ENCODE measurements at places on chromosomes 6 and 20.

DNA sequence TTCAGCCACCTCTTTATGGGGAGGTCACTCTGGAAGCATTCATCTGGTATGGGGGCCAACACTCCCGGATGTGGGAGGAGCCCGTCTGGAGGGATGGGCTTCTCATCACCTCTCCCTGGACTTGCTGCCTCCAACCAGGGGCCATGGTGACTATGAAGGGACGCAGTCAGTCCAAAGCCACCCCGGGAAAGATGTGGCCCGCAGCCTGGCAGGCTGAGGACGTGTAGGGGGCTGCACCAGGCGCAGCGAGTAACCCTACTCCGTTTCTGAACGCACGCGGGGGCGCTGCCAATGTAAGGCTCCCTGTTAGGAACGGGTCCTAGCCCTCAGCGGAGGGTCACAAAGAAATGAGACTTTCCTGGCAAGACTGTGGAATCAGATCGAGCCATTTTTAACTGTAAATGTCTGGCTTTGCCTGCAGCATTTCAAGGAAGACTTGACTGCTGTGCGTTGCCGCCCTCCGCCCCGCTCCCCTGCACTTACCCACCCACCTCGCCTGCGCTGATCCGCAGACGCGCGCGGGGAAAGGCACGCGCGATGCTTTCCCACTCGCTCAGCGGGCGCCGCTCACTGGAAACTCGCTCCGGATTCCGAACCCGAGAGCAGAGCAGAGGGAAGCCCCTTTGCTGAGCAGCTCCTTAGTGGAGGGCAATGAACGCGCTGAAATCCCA is 55.1 kb downstream of the IL20RA start:
- no peak overlapping the region for H3K27ac ChIP-seq
- H3K27me3 ChIP-seq: no peaks in the 10 kb centered on the region
- no peak for DNase-seq
- no peaks in the 10 kb centered on the region for H3K4me1 ChIP-seq
- no peaks in the 10 kb centered on the region for H3K36me3 ChIP-seq
- H3K4me3 ChIP-seq: peak overlapping the region; percentile 53

DNA sequence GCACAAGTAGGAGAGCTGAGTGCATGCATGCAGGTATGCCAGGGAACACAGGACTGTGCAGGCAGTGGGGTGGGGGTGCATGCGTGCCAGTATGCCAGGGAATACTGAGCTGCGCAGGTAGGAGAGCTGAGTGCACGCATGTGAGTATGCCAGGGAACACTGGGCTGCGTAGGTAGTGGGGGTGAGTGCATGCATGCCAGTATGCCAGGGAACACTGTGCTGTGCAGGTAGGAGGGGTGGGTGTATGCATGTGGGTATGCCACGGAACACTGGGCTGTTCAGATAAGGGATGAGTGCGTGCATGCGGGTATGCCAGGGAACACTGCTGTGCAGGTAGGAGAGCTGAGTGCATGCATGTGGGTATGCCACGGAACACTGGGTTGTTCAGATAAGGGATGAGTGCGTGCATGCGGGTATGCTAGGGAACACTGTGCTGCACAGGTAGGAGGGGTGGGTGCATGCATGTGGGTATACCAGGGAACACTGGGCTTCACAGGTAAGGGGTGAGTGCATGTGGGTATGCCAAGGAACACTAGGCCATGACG is 77.4 kb downstream of the LRFN2 start:
- no peak overlapping the region for H3K27ac ChIP-seq
- no peaks in the 10 kb centered on the region for H3K4me1 ChIP-seq
- H3K36me3 ChIP-seq: no peaks in the 10 kb centered on the region
- no peaks in the 10 kb centered on the region for H3K27me3 ChIP-seq
- H3K4me3 ChIP-seq: no peak overlapping the region

DNA sequence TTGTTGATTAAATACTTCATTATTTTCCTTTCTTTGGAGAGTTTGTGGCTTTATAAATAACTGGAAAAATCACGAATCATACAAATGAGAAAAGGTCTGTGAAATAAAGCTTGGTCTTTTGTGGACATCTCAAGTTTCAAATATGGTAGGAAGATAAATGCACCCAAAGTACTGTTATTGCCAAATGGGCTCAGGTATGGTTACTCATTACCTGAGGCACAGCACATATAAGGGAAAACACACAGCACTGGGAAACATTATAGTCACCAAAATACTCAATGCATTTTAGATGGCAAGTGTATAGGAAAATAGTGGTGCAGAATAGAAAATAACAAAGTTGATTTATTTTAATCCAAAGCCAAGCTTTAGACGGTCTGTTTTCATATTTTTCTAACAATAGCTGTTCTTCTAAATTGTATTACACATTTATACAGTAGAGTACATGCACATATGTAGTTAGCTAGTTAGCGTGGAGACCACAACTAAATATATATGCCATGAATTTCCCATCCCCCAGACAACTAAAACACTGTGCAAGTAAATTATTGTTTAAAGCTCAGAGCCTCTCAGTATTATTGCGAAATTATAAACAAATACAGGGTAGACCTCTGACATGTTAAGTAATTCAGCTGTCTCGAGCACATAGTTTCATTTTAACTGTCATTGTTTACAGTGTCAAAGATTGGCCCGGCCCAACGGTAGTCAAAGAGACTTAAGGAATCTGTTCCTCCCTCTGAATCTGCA is 336.0 kb downstream of the SYNE1 start:
- peaks cover 50% of the 10 kb centered on the region for H3K36me3 ChIP-seq
- DNase-seq: no peak
- peak overlapping the region; percentile 34 for H3K4me3 ChIP-seq
- no peaks in the 10 kb centered on the region for H3K27me3 ChIP-seq
- peak overlapping the region; percentile 68 for H3K27ac ChIP-seq

GRCh38 chr6:121810158-121811032 is 374.9 kb downstream of the GJA1 start:
- H3K27ac ChIP-seq: no peak overlapping the region
- DNase-seq: no peak
- no peak overlapping the region for H3K4me3 ChIP-seq
- no peaks in the 10 kb centered on the region for H3K36me3 ChIP-seq
- no peaks in the 10 kb centered on the region for H3K4me1 ChIP-seq

DNA sequence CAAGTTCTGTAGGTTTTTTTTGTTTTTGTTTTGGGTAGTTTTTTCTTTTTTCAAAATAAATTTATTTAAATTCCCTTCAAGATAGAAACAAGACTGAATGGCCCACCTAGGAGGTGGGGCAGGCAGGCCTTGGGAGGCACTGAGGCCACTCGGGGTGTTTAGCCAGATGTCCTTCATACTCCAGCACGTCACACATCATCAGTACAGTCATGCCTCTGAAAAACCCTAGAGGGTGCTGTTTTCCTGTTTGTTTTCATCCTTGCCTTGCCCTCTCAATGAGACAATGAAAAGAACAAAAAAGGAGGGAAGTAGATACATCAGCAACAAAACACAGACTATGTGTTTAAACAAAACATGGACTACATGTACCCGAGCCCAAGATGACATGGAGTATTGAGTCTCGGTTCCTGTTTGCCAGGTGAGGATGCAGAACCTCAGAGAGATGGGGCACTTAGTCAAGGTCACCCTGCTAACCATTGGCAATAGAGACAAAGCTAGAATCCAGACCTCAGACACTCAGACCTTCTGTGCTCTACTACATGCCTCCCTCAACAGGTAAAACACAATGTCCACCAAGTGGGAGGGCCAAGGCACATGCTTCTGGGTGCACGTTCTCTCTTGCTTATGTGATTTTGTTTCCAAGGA is 26.8 kb upstream of the CLIC5 start:
- peaks cover 7% of the 10 kb centered on the region for H3K4me1 ChIP-seq
- no peaks in the 10 kb centered on the region for H3K27me3 ChIP-seq
- DNase-seq: no peak

GRCh38 chr20:23407781-23408464 is 13.4 kb downstream of the NAPB start:
- no peaks in the 10 kb centered on the region for H3K27me3 ChIP-seq
- no peaks in the 10 kb centered on the region for H3K36me3 ChIP-seq
- no peak overlapping the region for H3K4me3 ChIP-seq
- DNase-seq: no peak
- no peaks in the 10 kb centered on the region for H3K4me1 ChIP-seq

GRCh38 chr6:103534814-103535213 is 1324.9 kb downstream of the HACE1 start:
- no peak for DNase-seq
- no peak overlapping the region for H3K27ac ChIP-seq
- H3K4me1 ChIP-seq: no peaks in the 10 kb centered on the region
- H3K27me3 ChIP-seq: no peaks in the 10 kb centered on the region
- no peak overlapping the region for H3K4me3 ChIP-seq

- peaks cover 9% of the 10 kb centered on the region for H3K36me3 ChIP-seq
- no peak for DNase-seq
- no peak overlapping the region for H3K4me3 ChIP-seq
- H3K27ac ChIP-seq: no peak overlapping the region
- no peaks in the 10 kb centered on the region for H3K27me3 ChIP-seq
Observed at GRCh38 chr6:119308991-119309657, 40.4 kb downstream of the MAN1A1 start.

DNA sequence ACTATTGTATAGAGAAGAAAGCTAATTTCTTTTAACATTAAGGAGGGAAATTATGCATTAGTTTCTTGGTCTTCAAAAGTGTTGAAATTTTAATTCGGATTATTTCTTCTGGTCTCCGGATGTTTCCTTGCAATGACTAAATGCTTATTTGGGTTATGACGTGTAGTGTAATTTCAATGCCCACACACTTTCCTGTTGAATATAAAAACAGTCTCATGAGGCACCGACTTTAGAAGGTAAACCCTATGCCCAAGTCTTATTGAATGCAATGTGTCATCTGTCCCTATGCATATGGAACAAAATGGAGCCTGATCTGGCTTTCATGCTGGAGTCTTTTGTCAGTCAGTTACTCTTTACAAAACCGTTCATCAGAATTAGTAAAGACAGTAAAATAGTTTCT is 17.7 kb downstream of the GJA1 start:
- peaks cover 11% of the 10 kb centered on the region for H3K36me3 ChIP-seq
- no peaks in the 10 kb centered on the region for H3K27me3 ChIP-seq
- no peaks in the 10 kb centered on the region for H3K4me1 ChIP-seq
- no peak for DNase-seq
- peak overlapping the region; percentile 56 for H3K27ac ChIP-seq
- H3K4me3 ChIP-seq: no peak overlapping the region

DNA sequence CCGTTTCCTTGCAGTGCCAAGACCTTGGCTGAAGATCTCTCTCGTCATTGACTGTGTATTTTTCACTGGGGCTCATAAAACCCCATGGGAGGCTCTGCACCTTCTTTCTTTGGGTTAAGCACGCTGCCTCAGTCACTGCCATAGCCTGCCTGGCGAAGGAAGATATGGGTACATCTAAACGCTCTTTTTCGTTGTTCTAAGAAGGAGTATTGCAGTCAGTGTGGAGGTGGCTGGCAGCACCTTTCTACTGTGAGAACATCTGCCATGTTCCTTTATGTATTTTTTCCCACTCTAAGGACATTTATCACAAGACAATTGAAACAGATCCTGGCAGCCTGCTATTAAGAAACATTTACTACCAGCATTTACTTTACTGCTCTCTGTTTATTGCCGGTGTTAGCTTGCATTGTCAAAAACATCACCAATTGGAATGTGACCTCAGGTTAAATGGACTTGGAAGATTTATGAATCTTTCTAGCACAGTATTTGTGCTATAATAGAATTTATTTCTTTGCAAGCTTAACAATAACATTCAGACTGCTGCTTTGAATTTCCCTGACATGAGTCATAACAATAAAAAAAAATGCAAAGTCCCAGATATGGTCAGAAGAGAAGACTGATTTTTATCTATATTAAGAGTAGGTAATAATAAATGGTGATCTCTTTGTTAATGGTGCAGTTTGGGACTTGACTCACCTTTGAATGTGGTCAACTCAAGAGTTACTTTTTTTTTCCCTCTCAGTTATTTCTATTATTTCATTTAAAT is 62.2 kb upstream of the CLDN20 start:
- peak overlapping the region; percentile 31 for H3K27ac ChIP-seq
- no peaks in the 10 kb centered on the region for H3K27me3 ChIP-seq
- no peak overlapping the region for H3K4me3 ChIP-seq
- no peaks in the 10 kb centered on the region for H3K36me3 ChIP-seq
- H3K4me1 ChIP-seq: no peaks in the 10 kb centered on the region

GRCh38 chr20:49775229-49775693 is 37.4 kb upstream of the SLC9A8 start:
- no peaks in the 10 kb centered on the region for H3K27me3 ChIP-seq
- peak; percentile 82 for DNase-seq
- no peaks in the 10 kb centered on the region for H3K4me1 ChIP-seq
- H3K36me3 ChIP-seq: no peaks in the 10 kb centered on the region

GRCh38 chr6:16137451-16137801 is 8.5 kb downstream of the MYLIP start:
- DNase-seq: no peak
- H3K4me1 ChIP-seq: peaks cover 60% of the 10 kb centered on the region
- H3K4me3 ChIP-seq: no peak overlapping the region
- H3K36me3 ChIP-seq: peaks cover 17% of the 10 kb centered on the region
- no peaks in the 10 kb centered on the region for H3K27me3 ChIP-seq

GRCh38 chr6:129842881-129843409 is 18.2 kb downstream of the TMEM244 start:
- no peak overlapping the region for H3K27ac ChIP-seq
- no peak overlapping the region for H3K4me3 ChIP-seq
- H3K36me3 ChIP-seq: no peaks in the 10 kb centered on the region
- no peaks in the 10 kb centered on the region for H3K4me1 ChIP-seq
- DNase-seq: no peak

DNA sequence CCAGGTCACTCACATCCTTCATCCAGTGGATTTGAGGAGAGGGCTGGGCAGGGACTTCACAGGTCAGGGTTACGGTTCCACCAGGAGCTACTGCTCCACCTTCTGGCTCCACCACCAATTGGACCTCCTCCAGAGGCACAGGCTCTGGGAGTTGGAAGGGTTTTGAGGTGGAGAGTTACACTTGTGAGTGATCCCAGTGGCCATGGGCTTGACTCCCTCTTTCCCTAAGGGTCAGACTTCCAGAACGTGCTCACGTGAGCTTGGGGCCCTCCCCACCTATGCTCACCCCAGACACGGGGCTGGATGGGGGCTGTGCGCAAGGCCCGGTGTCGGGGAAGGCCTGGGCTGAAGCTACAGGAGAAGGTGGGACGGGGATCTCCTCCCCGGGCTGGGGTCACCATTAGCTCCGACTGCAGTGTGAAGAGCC is 1.5 kb downstream of the AGER start:
- H3K27me3 ChIP-seq: no peaks in the 10 kb centered on the region
- H3K4me3 ChIP-seq: no peak overlapping the region
- peaks cover 15% of the 10 kb centered on the region for H3K4me1 ChIP-seq
- H3K27ac ChIP-seq: peak overlapping the region; percentile 22
- H3K36me3 ChIP-seq: peaks cover 40% of the 10 kb centered on the region
- DNase-seq: no peak

- H3K4me1 ChIP-seq: peaks cover 8% of the 10 kb centered on the region
- DNase-seq: no peak
- no peak overlapping the region for H3K4me3 ChIP-seq
- H3K27ac ChIP-seq: peak overlapping the region; percentile 90
- no peaks in the 10 kb centered on the region for H3K27me3 ChIP-seq
Observed at GRCh38 chr6:108874470-108875160, 26.4 kb downstream of the ARMC2 start.

GRCh38 chr6:120614723-120615122 is 719.6 kb downstream of the TBC1D32 start:
- no peak overlapping the region for H3K4me3 ChIP-seq
- no peak overlapping the region for H3K27ac ChIP-seq
- H3K27me3 ChIP-seq: no peaks in the 10 kb centered on the region
- no peaks in the 10 kb centered on the region for H3K36me3 ChIP-seq
- DNase-seq: no peak

- H3K27ac ChIP-seq: no peak overlapping the region
- no peak overlapping the region for H3K4me3 ChIP-seq
- no peaks in the 10 kb centered on the region for H3K4me1 ChIP-seq
- no peaks in the 10 kb centered on the region for H3K27me3 ChIP-seq
Observed at GRCh38 chr6:147566244-147566898, 57.9 kb downstream of the SAMD5 start.

- H3K27me3 ChIP-seq: no peaks in the 10 kb centered on the region
- H3K4me1 ChIP-seq: no peaks in the 10 kb centered on the region
- peak overlapping the region; percentile 49 for H3K4me3 ChIP-seq
Observed at GRCh38 chr6:117919775-117920729, 13.0 kb downstream of the SLC35F1 start.
